IPS DF 19.7 (cell line): ENCODE measurements at places on chromosomes 5 and 9.

DNA sequence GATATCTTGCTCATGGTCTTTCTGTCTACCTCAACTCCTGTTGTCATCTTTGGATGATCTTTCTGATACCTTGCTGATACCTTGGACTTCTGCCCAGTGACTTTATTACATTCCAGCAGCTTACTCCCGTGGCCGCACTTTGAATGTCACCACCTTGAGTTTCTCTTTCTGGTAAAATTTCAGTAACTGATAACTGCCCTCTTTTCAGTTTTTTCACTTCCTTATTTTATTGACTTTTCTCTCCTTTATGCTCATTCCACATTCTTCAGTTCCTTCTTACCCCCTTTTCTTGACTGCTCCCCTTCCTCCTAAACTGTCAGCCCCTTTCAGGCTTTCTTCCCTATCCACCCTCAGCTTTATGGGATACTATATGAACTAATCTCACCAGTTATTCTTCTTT lies 7.0 kb upstream of the FBXO4 start:
- DNase-seq: no peak

GRCh38 chr9:99154356-99154755 lies 49.4 kb downstream of the TGFBR1 start:
- DNase-seq: no peak

GRCh38 chr5:14599476-14600127 lies 18.0 kb downstream of the OTULINL start:
- no peak for DNase-seq

GRCh38 chr5:5575461-5575860 lies 153.0 kb downstream of the ICE1 start:
- DNase-seq: no peak

- no peak for DNase-seq
Observed at GRCh38 chr5:120314191-120314590, 149.9 kb upstream of the PRR16 start.

DNA sequence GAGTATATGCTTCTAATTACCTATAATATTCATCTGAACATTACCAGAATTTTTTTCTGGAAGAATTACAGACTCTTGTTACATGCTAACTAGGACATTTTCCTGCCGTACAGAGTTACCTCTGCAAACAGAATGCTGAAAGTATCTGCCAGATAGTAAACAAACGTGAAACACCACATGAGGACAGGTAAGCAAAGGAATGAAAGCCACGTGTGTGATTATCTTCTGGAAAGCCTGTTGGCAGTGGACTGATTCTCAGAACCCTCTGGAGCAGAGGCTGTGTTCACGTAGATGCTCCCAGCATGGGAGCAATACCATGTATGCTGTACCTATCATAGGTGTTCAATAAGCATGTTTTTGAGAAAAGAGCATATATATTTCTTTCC lies 472.6 kb downstream of the ENC1 start:
- DNase-seq: no peak

- DNase-seq: no peak
Observed at GRCh38 chr5:1089146-1089545, 22.7 kb downstream of the SLC12A7 start.

DNA sequence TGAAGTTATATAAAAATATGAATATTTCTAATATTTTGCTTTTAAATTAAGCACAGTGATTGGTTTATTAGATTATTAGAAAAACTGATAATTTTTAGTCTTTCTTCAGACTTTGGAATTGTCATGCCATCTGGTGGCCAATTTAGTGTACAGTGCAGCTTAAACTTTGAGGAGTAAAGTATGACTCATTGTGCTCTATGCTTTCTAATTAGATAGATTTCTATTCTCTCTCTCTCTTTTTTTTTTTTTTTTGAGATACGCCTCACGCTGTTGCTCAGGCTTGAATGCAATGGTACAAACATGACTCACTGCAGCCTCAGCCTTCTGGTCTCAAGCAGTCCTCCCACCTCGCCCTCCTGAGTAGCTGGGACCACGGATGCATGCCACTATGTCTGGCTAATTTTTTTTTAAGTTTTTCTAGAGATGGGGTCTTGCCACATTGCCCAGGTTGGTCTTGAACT lies 42.1 kb upstream of the GPR21 start:
- no peak for DNase-seq

DNA sequence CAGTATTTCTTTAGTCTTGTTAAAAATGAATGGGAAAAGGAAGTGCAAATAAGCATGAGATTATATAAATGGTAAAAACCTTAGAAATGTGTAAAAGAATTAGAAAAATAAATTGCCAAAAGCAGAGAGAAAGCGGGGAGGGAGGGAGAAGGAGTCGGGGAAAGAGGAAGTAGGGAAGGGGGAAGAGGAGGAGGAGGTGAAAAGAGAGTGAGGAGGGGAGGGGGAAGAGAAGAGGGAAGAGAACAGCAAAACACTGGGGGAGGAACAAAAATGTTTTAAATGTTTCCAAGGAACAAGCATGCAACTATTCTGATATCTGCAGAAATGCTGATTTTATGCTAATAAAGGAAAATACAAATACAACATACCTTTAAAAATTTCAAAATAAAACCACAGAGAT lies 317.5 kb downstream of the PIK3R1 start:
- DNase-seq: no peak

DNA sequence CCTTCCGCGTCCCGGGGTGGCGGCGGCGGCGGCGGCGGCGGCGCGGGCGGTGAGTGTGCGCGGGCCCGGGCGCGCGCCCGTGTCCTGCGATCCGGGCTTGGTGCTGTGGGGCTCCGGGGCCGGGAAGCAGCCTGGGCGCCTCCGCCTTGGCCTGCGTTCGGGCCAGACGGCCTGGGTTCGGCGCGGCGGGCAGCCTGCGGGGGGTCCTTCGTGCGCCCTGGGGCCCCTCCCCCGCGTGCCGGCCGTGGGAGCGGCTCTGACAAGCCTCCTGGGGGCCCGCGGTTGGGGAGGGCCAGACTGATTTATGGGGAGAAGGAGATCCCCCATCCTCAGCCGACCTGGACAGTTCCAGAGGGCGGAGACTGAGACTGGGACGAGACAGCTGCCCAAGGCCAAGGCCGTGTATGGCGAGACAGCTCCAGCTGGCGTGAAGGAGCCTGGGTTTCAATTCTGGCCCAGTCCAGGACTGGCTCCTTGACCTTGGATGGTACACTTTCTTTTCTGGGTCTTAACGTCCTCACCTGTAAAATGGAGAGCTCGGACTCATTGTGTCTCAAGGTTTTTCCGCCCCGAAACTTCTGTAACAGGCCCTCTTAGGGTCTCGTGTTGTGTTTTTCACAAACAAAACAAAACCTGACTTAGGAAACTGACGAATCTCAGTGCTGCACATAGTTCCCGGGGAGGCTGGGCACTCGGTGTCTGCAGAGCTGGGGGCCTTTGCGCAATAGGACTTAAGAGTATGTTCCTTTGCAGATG lies 603 bp downstream of the TMEM268 start:
- DNase-seq: no peak

DNA sequence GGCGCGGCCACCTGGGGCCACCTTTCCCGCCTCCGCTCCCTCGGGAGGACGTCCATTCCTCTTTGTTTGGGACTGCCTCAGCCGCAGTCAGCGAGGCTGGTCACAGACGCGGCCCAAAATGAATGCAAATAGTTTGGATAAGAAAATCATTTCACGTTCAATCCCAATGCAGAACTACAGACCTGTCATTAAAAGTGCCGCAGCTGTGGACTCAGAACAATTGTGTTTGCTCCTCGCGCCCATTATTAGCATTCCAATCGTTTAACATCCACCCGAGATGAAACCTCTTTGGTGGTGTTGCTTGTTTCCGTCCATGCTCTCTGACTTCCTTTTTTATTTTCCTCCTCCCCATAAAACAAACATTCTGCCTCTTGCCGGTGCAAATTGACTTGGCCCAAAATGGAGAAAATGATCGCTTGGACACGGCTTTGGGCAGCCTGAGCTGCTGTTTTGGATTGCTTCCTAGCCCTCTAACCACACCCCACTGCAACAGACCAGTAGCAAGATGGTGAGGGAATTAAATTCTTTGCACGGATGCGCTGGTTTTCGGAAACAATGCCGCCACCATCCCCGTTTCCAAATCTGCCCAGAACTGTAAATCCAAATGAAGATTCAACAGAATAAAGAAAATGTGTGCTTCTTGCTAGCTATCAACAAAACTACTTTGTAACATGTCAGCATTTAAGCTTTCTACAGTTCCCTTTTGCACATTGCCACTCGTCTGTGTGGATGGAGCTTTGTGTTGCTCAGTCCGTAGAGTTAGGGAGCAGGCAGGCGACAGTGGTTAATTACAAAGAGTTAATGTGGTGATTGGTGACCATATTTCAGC lies 784 bp downstream of the NLN start:
- no peak for DNase-seq

DNA sequence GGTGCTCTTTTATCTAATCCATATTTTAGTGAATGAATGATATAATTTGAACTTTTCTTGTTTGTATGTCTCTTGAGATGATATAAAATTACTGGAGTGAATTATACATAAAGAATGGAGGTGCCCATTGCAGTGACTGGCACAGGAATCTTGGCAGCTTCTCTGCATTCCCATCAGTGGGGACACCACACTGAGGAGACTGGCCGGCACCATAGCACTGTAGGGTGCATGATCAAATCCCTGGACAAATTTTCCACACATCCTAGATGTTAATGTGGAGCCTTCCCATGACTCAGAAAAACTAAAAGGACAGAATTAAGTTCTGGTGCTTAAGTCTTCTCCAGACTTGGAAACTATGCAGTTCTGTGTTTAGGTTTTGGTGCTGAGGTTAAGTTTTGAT lies 124.1 kb downstream of the CEP120 start:
- no peak for DNase-seq

DNA sequence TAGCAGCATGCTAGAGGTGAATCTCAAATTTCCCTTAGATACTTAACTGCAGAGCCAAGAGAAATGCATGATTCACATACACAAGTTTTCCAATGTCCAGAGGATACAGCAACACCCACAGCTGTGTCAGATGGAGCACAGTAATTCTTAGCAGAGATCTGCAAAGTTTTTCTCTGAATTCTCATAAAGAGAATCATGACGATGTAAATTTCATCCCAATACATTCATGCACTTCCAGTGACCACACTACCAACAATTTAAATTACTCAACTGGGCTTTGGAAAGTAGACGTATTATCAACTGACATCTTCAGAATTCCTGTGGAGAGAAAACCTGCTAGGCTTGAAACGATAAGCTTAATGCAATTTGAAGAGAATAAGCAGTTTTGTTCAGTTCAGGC lies 378.8 kb upstream of the TLE4 start:
- no peak for DNase-seq

GRCh38 chr5:107425541-107426031 lies 245.2 kb downstream of the EFNA5 start:
- DNase-seq: no peak

DNA sequence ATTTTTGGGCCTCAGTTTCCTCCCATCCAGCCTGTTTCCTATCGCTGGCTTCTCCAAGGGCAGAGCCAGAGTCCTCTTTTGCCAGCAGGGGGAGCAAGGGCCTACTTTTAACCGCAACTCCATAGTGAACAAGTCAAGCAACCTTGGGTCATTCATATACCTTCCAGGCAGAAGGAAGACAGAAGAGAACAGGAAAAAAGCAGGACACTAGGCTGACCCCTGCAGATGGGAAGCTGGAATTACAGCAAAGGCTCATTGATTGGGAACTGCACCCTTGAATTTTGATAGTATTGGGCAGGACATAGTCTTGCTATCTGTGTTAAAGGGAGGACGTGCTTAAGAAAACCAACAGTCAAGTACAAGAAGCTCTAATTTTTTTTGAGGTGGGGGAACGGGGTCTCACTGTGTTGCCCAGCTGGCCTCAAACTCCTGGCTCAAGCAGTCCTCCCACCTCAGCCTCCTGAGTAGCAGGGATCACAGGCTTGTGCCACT lies 30.1 kb downstream of the QRFP start:
- DNase-seq: peak; percentile 93

GRCh38 chr5:79837761-79838551 lies 148.3 kb downstream of the CMYA5 start:
- no peak for DNase-seq

GRCh38 chr9:137589441-137590122 lies 730 bp downstream of the ZMYND19 start:
- DNase-seq: no peak

- no peak for DNase-seq
Observed at GRCh38 chr5:174733091-174733690, 8.8 kb downstream of the MSX2 start.

- no peak for DNase-seq
Observed at GRCh38 chr9:8815219-8815618, 1015.6 kb upstream of the DMAC1 start.
